ENCODE measurements at places on chromosomes 11 and 22.

- no peak for DNase-seq
Measured at GRCh38 chr11:111157571-111157970, 88.0 kb upstream of the POU2AF2 start.

GRCh38 chr11:92979176-92979575 lies 9.7 kb downstream of the MTNR1B start:
- DNase-seq = no peak

GRCh38 chr11:70696564-70696963 lies 298.2 kb downstream of the CTTN start:
- DNase-seq = no peak

DNA sequence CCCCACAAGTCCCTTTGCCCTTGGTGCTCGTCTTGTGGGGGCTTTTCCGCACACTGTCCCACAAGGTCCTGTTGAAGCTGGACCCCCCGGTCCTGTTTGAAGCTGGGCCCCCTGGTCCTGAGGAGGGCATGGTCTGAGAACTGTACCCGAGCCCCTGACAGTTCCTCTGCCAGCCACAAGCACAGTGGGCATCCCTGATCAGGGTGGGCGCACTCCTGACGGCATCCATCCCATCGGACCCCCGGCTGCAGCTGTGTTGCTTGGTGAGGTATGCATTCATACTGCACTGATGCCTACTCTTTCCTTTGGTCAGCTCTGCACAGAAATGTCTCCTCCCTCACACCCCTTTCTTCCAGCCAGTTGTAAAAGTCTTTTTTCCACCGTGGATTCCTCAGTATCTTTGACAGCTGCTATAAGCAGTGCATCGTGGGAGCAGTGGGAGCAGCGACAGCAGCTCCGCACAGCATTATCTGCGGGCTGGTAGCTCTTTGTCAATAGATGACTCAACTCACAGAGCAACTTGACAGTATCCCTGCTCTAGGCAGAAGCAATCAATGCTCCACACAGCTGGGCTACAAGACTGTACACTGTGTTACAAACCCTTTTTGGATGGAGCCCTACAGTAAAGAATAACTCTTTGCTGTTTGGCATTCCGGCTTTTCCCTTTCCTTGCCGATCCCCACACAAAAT lies 1030.8 kb upstream of the CCDC90B start:
- no peak for DNase-seq

- no peak for DNase-seq
Measured at GRCh38 chr22:44360668-44361381, 48.1 kb upstream of the SHISAL1 start.

GRCh38 chr22:39223091-39223710 lies 21.6 kb downstream of the PDGFB start:
- DNase-seq = no peak

- DNase-seq = no peak
Measured at GRCh38 chr22:24005201-24005600, at the start of gene GSTT4. Gene GSTT4 (minus strand): TSS chr22:24005453. CDS start chr22:24005356, 97 bp downstream.

GRCh38 chr11:70761094-70761907 lies 363.0 kb downstream of the CTTN start:
- no peak for DNase-seq

DNA sequence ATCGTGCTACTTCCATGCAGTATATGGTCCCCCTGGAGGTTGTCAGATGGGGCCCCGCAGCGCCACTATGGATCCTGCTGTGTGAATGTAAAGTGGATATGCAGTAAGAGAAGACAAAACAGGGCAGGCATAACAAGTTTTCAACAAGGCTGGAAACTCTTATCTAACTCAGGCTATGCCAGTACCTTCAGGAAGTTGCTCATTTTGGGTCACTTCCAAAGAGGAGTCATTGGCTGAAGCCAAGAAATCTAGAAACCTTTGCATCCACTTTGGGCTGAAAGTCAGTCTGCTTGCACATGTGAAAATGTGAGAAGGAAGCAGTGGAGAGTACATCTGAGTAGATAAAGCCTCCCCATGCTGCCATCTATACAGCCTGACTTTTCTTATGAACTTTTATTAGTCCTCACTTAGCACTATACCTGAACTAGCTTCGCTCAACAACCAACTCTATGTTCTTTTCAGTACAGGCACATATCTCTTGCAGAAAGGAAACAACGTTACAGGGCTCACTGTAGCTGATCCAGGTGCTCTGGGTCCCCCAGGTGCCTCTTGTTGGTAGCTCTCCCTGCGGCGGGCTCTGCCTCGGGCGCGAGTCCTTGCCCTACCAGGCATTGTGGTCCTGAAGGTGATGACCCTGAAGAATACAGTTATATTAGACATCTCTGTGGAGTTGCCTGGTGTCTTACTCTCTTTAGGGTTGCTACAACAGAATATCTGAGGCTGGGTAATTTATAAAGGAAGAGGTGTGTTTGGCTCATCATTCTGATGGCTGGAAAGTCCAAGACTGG lies 12.4 kb downstream of the PIWIL3 start:
- no peak for DNase-seq

DNA sequence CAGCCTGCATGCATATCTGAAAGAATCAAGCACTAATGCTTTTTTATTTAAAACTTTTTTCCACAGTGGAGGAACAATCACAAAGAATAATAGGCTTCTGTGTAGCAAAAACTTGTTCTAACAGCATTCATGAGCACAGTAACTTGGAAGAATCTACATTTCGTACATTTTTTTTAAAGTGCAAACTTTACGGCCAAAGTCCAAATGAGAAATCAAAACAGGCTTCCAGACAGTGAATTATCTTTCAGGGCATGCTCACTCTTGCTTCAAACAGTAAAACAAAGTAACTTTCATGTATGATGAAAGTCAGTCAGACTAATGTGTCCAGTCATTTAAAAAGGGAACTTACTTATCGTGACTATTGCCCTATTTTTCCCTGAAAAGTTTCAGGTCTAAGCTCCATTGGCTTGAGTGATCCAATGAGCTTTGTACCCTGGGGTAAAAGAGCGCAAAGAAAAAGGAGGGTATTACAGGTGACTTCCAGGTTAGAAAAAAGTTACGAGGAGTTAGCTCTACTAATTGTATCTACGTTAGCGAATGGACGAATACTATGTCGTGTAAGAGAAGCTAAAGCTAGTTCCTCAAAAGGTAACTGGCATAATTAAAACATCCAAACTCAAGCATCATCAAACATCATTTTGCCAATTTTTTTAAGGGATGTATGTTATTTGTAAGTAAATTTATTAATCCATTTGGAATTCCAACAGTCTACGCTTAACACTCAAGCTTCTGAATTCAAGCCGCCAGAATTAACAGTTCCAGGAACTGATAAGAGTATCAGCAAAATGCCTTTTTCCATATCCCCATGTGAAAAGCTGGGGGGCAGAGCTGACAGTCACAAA lies 1.7 kb downstream of the PICALM start:
- DNase-seq = peak; percentile 78

DNA sequence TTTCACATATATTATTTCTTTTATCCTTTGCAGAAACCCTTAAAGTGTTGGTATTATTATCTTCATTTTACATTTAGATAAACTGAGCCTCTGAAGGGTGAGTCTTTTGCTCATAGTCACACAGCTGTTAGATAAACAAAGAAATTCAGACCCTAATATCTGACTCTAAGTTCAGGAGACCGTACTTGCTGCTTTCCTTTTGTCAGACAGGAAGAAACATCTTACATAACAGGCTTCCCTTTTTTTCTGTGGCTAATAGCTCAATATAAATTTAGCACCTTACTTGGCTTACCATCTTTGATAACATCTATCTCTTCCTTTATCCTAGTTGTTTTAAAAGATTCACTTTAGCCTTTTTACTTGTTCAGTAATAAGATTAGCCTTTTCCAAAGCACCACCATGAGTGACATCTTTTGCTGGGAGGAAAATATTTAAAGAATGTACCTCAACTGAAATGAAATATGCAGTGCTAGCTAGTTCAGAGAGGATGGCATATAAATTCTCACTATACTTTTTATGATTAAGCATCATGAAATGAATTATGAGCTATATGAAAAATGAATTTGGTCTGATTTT lies 128.6 kb downstream of the WNT11 start:
- peak; percentile 54 for DNase-seq

GRCh38 chr11:88424881-88425280 lies 87.3 kb upstream of the CTSC start:
- DNase-seq = no peak

GRCh38 chr11:18203723-18204122 lies 31.1 kb downstream of the MRGPRX4 start:
- DNase-seq = peak; percentile 46

Data from suppressor macrophage (primary cell).